ENCODE measurements at places on chromosomes 3 and 15. TPM values are rescaled to one million over a fixed set of nuclear protein-coding genes. Genes with fewer than 3 reads are reported as not detected.

INSYN1 gene
- not detected for total RNA-seq

DNA sequence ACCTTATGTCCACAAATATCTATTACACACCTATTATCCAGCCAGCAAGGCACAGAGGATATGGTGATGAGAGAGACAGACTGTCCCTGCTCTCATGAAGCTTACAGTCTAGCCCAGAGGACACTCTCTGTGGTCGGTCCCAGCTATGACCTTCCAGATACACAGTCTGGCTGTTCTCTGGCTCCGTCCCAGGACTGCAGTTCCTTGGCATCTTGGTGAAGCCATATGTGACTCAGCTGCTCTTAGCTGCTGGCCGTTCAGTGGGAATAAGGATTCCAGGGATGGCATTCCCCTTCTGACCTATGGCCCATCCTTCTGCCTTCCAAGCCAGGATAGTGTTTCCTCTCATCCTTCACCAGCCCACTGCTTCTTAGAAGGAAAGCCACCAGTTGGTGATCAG lies 30.8 kb downstream of the MEX3B start:
- no peak overlapping the region for H3K27ac ChIP-seq
- no peaks in the 10 kb centered on the region for H3K36me3 ChIP-seq
- no peaks in the 10 kb centered on the region for H3K4me1 ChIP-seq
- no peak for DNase-seq
- peaks cover 27% of the 10 kb centered on the region for H3K27me3 ChIP-seq

DNA sequence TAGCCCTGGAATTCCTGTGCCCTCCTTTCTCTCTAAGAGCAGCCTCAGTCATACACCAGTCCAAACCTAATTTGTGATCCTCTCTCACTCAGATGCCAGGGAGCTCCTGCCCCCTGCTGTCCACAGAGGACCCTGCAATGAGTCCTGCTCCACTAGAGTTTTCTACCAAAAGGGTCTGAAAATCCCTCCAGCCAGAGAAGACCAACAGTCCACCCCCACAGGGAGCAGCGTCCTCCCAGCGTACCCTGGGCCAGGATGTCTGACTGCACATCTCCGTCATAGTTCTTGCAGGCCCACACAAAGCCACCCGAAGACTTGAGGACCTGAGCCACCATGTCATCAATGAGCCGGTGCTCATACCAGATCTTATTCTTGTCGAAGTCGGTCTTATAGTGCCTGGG lies 15.4 kb downstream of the IDH2 start:
- peak overlapping the region; percentile 49 for H3K27ac ChIP-seq
- DNase-seq = peak; percentile 73
- H3K27me3 ChIP-seq = no peaks in the 10 kb centered on the region

GRCh38 chr3:190302212-190302867 lies 19.9 kb downstream of the CLDN1 start:
- no peak overlapping the region for H3K4me3 ChIP-seq
- no peak overlapping the region for H3K27ac ChIP-seq
- DNase-seq = no peak
- H3K36me3 ChIP-seq = no peaks in the 10 kb centered on the region

LOXL1 gene
- 2.5 TPM for total RNA-seq

POPDC2 gene
- total RNA-seq = 2.3 TPM

SLCO2A1 gene
- total RNA-seq = not detected

DNA sequence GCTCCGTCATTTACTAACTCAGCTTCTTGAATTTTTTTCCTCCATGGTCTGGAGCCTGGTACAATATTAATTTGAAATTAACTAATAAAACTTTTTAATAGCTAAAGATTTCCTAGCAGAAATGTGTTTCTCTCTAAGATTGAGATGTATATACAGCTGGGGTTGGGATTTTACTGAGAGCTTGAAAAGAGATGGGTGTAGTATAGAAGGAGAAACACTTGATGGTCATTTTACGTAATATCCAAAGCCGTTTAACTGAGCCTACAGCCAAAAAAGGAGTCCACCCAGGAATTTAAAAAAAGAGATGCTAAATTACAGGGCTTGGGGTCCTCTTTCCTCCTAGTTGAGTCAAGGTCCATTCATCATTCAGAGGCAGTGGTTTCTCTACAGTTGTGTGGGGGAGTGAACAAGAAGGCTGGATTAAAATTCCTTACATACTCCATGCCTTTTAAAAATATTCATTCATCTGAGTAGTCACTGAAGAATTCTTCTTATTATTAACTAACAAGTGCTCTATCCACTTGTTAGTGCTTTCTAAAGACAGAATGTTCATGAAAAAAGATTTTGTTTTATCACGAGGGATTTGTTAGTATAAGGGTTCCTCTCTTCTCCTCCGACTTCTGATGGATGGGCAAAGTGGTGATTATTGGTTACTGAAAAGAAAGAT lies 255.3 kb upstream of the IL12A start:
- H3K4me1 ChIP-seq = no peaks in the 10 kb centered on the region
- no peaks in the 10 kb centered on the region for H3K36me3 ChIP-seq
- DNase-seq = no peak

NCEH1 gene
- 4.6 TPM for total RNA-seq

EPB42 gene
- not detected for total RNA-seq

UPK1B gene
- not detected for total RNA-seq

- no peak for DNase-seq
- no peak overlapping the region for H3K4me3 ChIP-seq
- no peaks in the 10 kb centered on the region for H3K27me3 ChIP-seq
- H3K4me1 ChIP-seq = no peaks in the 10 kb centered on the region
- no peaks in the 10 kb centered on the region for H3K36me3 ChIP-seq
- H3K27ac ChIP-seq = no peak overlapping the region
Observed at GRCh38 chr15:48471073-48471472, 139.8 kb downstream of the DUT start.

GRCh38 chr3:72957297-72957696 lies 39.3 kb upstream of the PPP4R2 start:
- H3K4me1 ChIP-seq = peaks cover 22% of the 10 kb centered on the region
- no peaks in the 10 kb centered on the region for H3K36me3 ChIP-seq
- H3K27ac ChIP-seq = no peak overlapping the region
- H3K4me3 ChIP-seq = no peak overlapping the region
- no peak for DNase-seq

GRCh38 chr3:194984066-194984465 lies 286.9 kb downstream of the XXYLT1 start:
- no peak for DNase-seq
- peaks cover 7% of the 10 kb centered on the region for H3K27me3 ChIP-seq
- no peak overlapping the region for H3K4me3 ChIP-seq
- H3K36me3 ChIP-seq = no peaks in the 10 kb centered on the region
- H3K27ac ChIP-seq = no peak overlapping the region

DNA sequence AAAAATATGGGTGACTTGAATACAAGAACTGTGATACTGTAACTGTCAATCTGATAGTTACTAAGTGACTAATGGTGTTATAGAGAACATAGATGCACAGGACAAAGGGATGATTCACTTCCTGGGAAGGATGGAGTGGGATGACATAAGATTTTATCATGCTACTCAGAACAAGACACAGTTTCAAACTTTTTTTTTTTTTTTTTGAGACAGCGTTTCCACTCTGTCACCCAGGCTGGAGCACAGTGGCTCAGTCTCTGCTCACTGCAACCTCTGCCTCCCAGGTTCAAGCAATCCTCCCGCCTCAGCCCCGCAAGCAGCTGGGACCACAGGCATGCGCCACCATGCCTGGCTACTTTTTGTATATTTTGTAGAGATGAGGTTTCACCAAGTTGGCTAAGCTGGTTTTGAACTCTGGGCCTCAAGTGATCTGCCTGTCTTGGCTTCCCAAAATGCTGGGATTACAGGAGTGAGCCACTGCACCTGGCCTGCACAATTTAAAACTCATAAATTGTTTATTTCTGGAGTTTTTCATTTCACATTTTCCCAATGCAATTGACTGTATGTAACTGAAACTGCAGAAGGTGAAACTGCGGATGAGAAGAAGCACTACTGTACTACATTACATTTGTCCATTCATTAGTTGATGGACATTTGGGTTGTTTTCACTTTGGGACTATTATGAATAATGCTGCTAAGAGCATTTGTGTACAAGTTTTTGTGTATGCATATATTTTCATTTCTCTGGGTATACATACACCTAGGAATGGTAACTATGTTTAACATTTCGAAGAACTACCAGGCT lies 40.6 kb downstream of the ADIPOQ start:
- H3K36me3 ChIP-seq = no peaks in the 10 kb centered on the region
- DNase-seq = peak; percentile 80
- no peaks in the 10 kb centered on the region for H3K27me3 ChIP-seq
- H3K4me3 ChIP-seq = peak overlapping the region; percentile 59

BLOC1S6 gene
- total RNA-seq = 48.5 TPM

GRCh38 chr3:149812165-149812605 lies 830 bp upstream of the RNF13 start:
- peak overlapping the region; percentile 90 for H3K4me3 ChIP-seq
- DNase-seq = no peak
- H3K4me1 ChIP-seq = peaks cover 35% of the 10 kb centered on the region
- peak overlapping the region; percentile 98 for H3K27ac ChIP-seq
- H3K27me3 ChIP-seq = peaks cover 3% of the 10 kb centered on the region
- peaks cover 3% of the 10 kb centered on the region for H3K36me3 ChIP-seq

DNA sequence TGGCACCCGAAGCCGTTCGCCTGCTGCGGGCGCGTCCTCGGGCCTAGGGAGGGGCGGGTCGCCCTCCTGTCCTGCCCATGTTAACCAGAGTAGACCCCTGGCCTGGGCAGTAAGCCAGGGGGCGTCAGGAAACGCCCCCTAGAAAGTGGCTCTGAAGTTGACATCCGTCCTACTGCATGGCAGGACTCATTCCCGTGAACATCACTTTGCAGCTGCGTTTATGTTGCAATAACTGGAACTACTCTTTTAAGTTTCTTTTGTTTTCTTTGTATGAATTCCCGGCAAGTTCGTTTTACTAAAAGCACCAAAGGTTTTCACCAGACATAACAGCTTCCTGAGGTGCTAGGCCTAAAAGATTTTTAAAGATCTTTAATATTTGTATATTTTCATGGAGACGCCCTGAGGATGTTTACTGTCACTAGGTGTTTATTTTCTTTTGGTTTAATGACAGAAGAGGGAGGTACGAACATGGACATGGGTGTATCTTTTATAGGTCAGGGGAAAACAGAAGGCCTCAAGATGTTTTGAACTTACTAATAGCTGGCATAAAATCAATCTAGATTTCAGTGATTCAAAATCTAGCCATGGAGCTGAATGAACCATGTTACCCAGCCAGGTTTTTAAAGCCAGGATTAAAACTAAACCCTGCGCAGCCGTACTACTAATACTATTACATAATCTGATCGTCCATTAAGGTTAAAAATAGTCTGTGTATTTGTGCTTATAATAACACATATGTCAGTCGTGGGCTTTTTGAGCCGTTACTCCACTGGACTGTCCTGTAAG lies 1.0 kb downstream of the C15orf61 start:
- peak overlapping the region; percentile 99 for H3K27ac ChIP-seq
- H3K27me3 ChIP-seq = no peaks in the 10 kb centered on the region
- peaks cover 2% of the 10 kb centered on the region for H3K36me3 ChIP-seq
- H3K4me3 ChIP-seq = peak overlapping the region; percentile 96
- DNase-seq = no peak

GRCh38 chr3:180073561-180073960 lies 36.8 kb upstream of the PEX5L start:
- H3K4me3 ChIP-seq = no peak overlapping the region
- DNase-seq = no peak
- no peaks in the 10 kb centered on the region for H3K36me3 ChIP-seq
- no peaks in the 10 kb centered on the region for H3K27me3 ChIP-seq
- H3K4me1 ChIP-seq = no peaks in the 10 kb centered on the region

THRB gene
- not detected for total RNA-seq

DNA sequence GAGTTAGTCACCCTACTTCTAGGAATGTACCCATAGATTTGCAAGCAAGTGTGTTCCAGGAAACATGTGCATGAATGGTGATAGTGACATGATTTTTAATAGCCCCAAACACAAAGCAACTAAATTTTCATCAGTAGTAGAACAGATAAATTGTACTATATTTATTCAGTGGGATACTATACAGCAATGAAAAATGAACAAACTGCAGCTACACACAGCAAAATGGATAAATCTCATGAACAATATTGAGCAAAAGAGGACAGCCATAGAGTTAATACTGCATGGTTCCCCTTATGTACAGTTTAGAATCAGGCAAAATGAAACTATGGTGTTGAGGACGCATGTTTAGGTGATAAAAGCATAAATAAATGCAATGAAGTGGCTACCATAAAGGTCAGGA lies 26.0 kb downstream of the MESP1 start:
- DNase-seq = no peak
- H3K36me3 ChIP-seq = peaks cover 2% of the 10 kb centered on the region
- H3K27ac ChIP-seq = no peak overlapping the region
- H3K4me1 ChIP-seq = no peaks in the 10 kb centered on the region

BNC1 gene
- not detected for total RNA-seq

REC114 gene
- total RNA-seq = not detected

DNA sequence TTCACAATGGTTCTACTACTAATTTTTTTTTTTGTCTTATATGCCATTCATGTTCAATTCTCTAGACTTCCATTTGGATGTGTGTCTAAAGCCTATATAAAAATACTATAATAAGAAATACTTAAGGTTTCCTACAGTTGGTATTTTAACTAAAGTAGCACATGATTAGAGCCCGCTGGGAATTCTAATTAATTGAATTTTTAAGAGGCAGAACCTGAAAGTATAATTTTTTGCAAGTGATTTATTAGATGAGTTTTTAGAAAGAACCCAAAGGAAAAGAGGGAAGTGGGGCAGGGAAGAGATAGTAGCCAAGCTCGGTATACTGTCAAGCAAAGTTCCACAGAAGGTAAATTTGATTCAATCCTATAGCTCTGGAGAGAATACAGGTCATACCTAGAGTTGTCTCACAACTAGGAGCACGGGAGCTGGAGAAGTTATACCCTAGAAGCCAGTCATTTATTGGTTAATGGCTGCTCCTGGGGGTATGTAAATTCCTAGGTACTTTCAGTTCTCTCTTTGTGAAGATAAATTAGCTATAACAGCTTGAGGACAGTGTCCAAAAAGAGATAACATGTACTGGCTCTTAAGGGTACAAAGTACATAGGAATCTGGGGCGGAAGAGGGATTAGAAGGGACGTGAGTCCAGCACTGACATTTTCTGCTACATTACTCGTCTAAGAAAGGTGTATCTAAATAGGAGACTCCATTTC lies 225.6 kb downstream of the CNTN6 start:
- H3K4me3 ChIP-seq = no peak overlapping the region
- no peaks in the 10 kb centered on the region for H3K27me3 ChIP-seq
- no peak for DNase-seq
- no peaks in the 10 kb centered on the region for H3K36me3 ChIP-seq
- no peaks in the 10 kb centered on the region for H3K4me1 ChIP-seq
- no peak overlapping the region for H3K27ac ChIP-seq

DNA sequence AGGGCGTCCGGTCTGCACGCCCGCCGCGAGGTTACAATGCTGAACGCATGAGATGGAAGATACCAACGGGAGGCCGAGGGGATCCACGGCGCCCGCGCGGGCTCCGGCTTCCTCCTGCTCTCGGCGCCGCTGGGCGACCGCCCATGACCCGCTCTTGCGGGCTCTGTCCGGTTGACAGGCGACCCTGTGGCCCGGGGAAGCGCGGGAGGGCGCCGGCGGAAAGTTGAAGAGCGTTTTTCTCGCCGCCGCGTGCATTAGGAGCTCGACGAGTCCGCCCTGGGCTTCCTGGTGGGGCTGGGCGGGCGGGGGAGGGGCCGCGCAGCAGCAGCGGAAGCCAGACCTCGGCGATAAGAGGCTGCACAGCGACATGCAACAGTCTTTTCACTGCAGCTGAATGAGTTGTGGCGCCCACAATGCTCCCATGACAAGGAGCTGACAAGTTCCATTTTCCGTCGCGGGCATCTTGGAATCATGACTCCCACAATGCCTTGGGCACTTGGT lies at the start of gene MBNL1:
Gene MBNL1, plus strand, starts transcription at position 375 of the 501 bp plus-strand sequence. CDS start 31,265 bp downstream, outside the sequence.
- DNase-seq = peak; percentile 93
- H3K27me3 ChIP-seq = no peaks in the 10 kb centered on the region
- peaks cover 34% of the 10 kb centered on the region for H3K36me3 ChIP-seq
- H3K27ac ChIP-seq = peak within 1 kb of the TSS; percentile 84
- peak within 1 kb of the TSS; percentile 84 for H3K4me3 ChIP-seq

Data from activated CD4-positive, alpha-beta memory T cell treated with anti-CD3 and anti-CD28 coated beads for 36 hours (primary cell).